ENCODE measurements at places on chromosomes 12 and 14. TPM values are rescaled to one million over a fixed set of nuclear protein-coding genes. Genes with fewer than 3 reads are reported as not detected.

DNA sequence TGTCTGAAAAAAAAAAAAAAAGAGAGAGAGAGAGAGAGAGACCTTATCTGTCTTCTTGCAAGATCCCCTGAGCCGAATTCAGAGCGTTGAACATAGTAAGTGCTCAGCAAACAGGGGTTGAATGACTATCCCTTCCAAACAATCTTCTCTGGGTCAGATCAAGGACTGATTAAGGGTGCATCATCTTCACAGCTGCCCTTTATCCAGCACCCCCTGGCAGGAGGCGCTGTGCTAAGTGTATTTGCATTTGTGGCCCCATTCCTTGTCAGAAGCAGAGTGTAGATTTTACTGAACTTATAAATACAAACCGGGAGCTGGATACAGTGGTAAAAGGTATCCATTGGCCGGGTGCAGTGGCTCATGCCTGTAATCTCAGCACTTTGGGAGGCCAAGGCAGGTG lies 8.8 kb upstream of the TRPV4 start:
- H3K27ac ChIP-seq = no peak overlapping the region
- no peak overlapping the region for H3K4me3 ChIP-seq
- H3K4me1 ChIP-seq = peaks cover 8% of the 10 kb centered on the region
- no peak for DNase-seq
- no peaks in the 10 kb centered on the region for H3K27me3 ChIP-seq

- H3K4me3 ChIP-seq = no peak overlapping the region
- no peaks in the 10 kb centered on the region for H3K36me3 ChIP-seq
- DNase-seq = no peak
- H3K4me1 ChIP-seq = peaks cover 6% of the 10 kb centered on the region
- H3K27me3 ChIP-seq = no peaks in the 10 kb centered on the region
These were observed 239.3 kb downstream of the ALG10B start for GRCh38 chr12:38555620-38556591.

DNA sequence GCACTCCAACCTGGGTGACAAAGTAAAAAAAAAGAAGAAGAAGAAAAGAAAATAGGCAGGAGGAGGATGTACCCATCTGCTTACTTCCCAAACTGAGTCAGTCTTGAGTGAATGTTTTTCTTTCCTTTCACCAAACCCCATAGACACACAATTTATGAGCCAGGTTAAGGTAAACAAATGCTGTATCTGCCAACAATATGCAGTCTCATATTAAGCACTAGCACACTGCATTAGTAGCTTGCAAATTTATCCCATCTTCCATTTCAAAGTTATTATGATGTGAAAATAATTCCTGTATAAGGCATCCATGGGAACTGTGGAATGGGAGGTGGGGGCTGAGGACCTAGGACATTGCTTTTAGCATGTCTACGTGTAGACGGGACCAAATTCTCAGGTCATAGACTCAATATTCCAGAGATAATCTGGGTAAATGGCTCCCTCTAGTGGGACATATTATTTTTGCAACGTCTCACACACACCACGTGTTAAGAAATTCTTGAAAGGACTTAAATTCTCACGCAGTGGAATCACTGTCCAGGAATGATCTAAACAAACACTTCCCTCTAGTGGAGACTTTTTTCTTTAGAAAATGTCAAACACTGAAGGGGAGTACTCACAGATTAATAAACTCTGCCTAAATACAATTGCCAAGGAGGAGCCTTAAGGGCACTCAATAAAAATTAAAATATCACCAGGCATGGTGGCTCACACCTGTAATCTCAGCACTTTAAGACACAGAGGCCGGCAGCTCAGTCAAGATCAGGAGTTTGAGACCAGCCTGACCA lies 17.1 kb upstream of the OR10P1 start:
- no peak overlapping the region for H3K27ac ChIP-seq
- DNase-seq = no peak
- H3K27me3 ChIP-seq = no peaks in the 10 kb centered on the region
- no peak overlapping the region for H3K4me3 ChIP-seq
- H3K36me3 ChIP-seq = no peaks in the 10 kb centered on the region

GRCh38 chr14:100375266-100375962 lies 52.3 kb downstream of the SLC25A47 start:
- peaks cover 36% of the 10 kb centered on the region for H3K4me1 ChIP-seq
- no peaks in the 10 kb centered on the region for H3K27me3 ChIP-seq
- peak overlapping the region; percentile 90 for H3K27ac ChIP-seq
- DNase-seq = peak; percentile 96
- peaks cover 6% of the 10 kb centered on the region for H3K36me3 ChIP-seq

The GOLT1B gene
- 24.7 TPM for total RNA-seq

DNA sequence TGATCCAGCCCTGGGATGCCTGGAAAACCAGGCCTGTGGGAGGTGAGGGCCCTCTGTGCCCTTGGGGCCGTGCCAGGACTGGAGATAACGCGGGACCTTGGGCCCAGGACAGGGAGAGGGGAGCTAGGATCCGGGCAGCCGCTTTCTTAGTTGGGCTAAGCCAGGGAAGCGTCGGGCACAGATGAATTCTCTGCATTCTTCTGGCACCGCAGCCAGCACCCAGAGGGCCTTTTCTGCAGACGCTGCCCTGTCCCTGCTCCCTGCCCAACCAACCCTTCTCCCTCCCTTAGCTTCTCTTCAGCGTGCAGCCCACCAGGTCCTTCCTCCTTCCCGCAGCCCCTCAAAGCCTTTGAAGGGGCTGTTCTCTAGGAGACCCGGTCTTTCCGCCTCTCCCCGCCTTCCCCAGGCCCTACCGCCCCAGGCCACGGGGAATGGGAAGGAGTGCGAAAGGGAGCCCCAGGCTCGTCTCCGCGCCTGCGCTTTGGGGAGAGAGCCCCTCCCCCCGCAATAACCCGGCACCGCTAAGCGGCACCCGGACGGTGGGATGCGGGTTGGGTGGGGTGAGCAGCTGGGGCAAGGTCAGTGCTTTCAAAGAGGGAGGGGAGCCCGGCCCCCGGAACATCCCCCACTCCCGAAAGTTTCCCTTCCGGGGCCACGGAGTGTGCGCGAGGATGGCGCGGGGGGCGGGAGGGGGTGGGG lies 663 bp downstream of the NCKAP5L start:
- H3K27me3 ChIP-seq = no peaks in the 10 kb centered on the region
- no peak for DNase-seq
- peaks cover 55% of the 10 kb centered on the region for H3K4me1 ChIP-seq
- peak overlapping the region; percentile 90 for H3K4me3 ChIP-seq
- H3K36me3 ChIP-seq = peaks cover 14% of the 10 kb centered on the region

GRCh38 chr12:9588749-9589148 lies 19.0 kb downstream of the KLRB1 start:
- no peak for DNase-seq
- H3K4me1 ChIP-seq = no peaks in the 10 kb centered on the region
- H3K36me3 ChIP-seq = no peaks in the 10 kb centered on the region
- H3K27ac ChIP-seq = no peak overlapping the region
- no peaks in the 10 kb centered on the region for H3K27me3 ChIP-seq
- H3K4me3 ChIP-seq = no peak overlapping the region

All from esophagus muscularis mucosa (tissue), 4 donors.